ENCODE measurements at places on chromosomes 5 and 9.

DNA sequence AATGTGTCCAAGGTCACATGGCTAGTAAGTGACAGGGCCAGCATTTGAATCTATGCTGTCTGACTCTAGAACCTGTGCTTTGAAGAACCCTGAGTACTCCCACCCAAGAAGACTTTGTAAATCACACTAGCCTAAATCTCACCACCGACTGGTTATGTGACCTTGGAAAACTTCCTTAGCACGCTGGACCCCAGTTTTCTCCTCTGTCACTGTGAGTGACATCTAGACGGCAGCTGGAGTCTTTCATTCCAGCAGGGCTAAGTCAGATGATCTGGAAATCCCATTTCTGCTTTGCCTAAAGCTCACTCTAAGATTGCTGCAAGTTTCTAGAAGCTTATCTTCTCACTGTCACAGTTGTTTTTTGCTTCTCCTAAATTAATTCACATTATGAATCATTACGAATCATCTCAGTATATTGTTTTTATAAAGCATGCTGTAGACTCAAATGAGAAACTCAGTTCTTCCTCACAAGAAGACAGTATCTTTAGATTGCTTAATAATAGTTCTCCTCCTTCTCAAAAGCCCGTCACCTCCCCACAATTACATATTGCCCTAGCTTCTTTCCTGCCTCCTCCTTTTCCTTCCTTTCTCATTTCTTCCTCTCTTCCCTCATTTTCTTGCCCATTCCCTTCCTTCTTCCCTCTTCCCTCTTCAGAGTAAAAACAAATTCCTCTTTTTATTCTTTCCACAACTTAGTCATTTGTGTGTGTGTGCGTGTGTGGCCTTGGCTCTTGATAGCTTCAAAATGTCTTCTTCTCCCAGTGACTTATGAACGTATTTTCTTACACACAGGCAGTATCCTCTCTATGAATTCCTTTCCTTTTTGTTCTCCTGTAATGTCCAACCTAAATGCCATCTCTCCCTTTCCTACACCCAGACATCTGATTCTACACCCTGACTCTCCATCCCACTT lies 16.8 kb downstream of the ALDOB start:
- no peak for DNase-seq

- DNase-seq, result no peak
Measured at GRCh38 chr5:164148292-164148691, 642.9 kb downstream of the MAT2B start.

GRCh38 chr5:44887722-44888121 lies 79.0 kb downstream of the MRPS30 start:
- no peak for DNase-seq

DNA sequence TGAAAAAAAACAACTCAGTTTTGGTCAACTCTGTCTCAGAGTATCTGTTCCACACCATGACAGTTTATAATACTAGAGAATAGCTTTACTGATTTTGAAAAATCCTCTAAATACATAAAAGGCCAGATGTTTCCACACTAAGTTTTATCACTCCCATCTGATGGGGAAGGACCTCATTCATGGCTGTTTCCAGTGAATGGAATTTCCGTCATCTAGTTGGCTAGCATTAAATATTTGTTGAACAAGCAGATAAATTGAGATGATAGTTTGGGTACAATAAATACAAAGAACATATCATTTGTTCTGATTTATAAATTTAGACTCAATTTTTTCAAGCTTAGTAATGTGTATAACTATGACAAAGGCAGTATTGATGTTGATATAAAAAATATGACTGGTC lies 408.5 kb downstream of the PTPRD start:
- no peak for DNase-seq

GRCh38 chr5:133723126-133723525 lies 110.8 kb upstream of the FSTL4 start:
- DNase-seq, result no peak

GRCh38 chr5:38576442-38576841 lies 20.0 kb upstream of the LIFR start:
- no peak for DNase-seq

Data from effector CD4-positive, alpha-beta T cell (primary cell).